ENCODE measurements at places on chromosomes 11 and 22.
A peak's percentile ranks its signal among the peaks of the same experiment; 100 is the strongest.

- DNase-seq = no peak
Observed at GRCh38 chr11:91078221-91078620, 855.4 kb upstream of the CHORDC1 start.

GRCh38 chr22:48594757-48595510, 1232.7 kb downstream of the BRD1 start:
- DNase-seq = no peak

- no peak for DNase-seq
Observed at GRCh38 chr11:116331381-116331780, 441.4 kb downstream of the BUD13 start.

DNA sequence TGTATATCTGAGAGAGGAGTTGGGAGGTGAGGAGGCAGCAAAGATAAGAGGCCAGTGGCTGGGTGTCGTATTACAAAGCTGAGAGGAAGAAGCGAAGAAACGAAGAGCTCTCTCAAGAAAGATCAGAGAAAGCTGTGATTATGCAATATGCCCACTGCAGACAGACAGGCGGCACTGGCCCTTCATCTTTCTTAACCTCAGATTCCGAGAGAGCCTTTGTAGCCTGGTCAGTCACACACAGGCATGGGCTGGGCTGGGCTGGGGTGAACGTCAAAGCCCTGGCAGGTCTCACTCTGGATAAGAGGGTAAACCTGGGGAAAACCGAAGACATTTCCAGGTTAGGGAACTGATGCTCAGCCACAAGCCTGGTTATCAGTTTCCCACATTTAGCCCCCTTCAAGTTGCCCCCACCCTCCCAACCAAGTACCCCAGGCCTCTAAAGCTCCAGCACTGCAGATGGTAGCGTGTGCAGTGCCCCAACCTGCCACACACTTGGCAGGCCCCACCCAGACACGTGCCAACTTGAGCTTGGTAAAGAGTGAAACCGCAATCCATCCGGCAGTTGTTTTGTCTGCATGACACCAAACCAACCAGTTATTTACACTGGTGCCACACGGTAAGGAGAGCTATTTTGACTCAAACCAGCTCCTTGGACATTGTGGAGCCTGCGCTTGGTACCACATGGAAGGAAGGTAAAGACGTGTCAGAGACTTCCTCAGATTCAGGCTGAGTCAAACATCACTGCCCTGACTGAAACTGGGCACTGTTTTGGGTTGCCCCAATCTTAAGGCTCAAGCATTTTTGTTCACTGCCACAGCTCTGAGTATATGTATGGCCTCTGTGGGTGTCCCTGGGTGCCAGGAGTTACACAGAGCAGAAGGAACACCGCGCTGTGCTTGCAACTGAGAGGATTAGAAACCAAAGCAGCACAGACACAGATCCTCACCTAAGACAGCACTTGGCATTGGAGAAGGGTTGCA, 135.9 kb downstream of the FDX1 start:
- DNase-seq = no peak

- no peak for DNase-seq
Observed at GRCh38 chr11:110710628-110711381, 1.4 kb downstream of the ARHGAP20 start.

GRCh38 chr22:32760815-32761214, 40.7 kb upstream of the TIMP3 start:
- DNase-seq = no peak

DNA sequence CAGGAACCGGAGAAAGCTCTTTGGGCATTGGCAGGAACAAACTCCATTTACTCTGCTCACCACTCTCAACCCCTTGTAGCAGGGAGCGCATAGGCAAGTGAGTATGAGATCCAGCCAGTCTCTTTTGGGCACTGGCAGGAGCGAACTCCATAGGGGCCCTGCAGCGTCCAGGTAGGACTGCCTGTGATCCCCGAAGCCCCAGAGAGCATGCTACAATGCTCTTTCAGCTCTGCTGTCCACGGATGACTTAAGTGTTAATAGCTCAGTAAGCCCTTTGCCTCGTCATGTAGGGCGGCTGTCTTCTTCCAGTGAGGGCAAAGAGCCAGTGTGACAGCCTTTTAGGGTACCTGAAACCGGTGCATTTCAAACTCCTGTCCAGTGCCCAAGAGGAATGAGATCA, 1525.6 kb upstream of the RAG2 start:
- no peak for DNase-seq

GRCh38 chr22:35839841-35840301, 122.2 kb downstream of the APOL5 start:
- DNase-seq = no peak

GRCh38 chr22:22720201-22720723, 75.8 kb downstream of the GGTLC2 start:
- peak; percentile 26 for DNase-seq

All from activated CD4-positive, alpha-beta T cell treated with anti-CD3 and anti-CD28 coated beads for 4 hours (primary cell).